Anterior cingulate cortex (tissue), 58 donors: ENCODE measurements at places on chromosomes 5 and 9.

DNA sequence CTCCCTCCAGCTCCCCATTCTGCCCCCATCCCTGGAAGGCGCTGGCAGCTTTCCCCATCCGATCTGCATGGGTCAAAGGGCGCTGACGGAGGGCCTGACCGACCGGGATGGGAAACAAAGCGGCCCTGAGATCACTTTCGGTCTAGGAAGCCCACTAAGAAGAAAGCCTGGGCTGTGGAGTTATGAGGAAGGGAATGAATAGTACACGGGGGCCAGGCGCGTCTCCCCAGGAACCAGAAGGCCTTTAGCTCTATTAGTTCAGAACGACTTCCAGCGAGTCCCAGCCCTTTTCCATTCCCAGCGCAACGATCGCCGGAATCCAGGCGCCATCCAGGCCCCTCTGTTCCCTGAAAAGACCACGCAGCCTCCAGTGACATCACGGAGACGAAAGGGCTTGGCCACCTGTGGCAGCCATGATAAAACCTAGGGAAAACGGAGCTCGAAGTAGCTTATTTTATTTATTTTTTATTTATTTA is 70.1 kb upstream of the CCDC180 start:
- no peak for DNase-seq

DNA sequence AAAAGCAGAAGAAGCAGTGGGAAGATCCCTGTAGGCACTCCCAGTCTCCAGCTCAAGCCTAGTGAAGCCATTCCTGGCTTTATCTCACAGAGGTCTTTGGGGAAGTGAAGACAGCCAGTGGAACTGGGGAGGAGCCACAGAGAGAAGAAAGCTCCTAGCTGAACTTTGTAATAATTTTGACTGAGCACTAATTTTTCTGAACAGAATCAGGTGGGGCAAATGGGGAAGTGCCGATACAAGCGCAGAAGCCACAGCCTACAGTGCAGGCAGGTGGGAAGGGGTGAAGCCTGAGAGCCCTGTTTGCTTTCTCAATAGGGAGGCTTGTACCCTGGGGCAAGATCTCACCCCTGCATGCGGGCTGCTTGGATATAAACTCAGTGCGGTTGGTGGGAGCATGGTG is 48.4 kb upstream of the SNAPC3 start:
- no peak for DNase-seq

- DNase-seq, result no peak
Observed at GRCh38 chr9:92663951-92664350, 6.0 kb downstream of the IPPK start.

GRCh38 chr5:37133939-37134338 is 115.2 kb downstream of the CPLANE1 start:
- DNase-seq, result no peak

DNA sequence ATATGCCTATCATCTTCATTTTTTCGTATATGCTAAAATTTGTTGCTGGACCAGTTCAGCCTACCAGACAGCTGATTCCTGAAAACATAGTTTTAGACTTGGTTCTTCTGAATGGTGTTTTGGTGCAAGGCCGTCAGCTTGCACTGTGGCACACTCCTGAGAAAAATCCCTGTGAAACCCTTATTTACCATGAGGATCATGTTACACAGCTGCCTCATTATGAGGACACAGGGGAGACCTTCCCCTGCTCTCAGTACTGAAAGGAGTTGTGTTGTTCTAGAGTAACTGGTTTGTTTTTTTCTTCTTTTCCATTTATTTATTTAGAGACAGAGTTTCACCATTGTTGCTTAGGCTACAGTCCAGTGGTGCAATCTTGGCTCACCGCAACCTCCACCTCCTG is 37.6 kb downstream of the MAST4 start:
- no peak for DNase-seq

DNA sequence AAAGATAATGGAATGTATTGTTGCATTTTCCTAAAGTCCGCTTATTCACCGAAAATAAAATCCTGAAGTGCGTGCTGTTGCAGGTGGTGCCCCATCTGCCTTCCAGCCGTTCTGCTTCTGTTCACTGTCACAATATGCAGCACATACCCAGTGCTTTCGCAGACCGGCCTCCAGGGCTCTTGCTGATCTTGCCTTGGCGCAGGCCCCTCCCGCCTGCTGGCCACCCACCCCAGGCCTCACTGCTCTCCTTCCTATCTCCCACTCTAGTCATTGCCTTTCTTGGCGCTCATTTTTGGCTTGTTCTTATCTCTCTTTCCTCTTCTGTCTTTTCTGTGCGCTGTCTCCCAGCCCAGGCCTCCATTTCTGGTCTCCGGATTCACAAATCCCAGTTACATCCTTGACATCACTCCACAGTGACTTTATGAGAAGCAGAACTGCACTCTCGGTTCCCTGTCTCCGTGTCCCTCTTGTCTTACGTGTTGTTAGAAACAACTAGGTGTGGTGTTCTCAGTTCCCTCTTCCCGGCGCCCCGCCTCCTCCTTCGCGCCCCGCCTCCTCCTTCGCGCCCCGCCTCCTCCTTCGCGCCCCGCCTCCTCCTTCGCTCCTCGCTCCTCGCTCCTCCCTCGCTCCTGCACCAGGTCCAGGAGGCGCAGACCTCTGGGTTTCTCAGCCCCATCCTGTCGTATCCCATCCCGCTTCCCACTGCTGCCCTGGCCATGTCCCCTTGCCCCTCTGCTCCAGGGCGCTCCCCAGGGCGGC is 201.7 kb upstream of the OTULINL start:
- DNase-seq, result no peak

GRCh38 chr5:173455599-173455957 is 127.4 kb upstream of the STC2 start:
- DNase-seq, result no peak

- DNase-seq, result no peak
Observed at GRCh38 chr5:93616538-93617174, 33.6 kb downstream of the NR2F1 start.
